Muscle of arm (tissue), 14 donors: ENCODE measurements at places on chromosomes 3 and 15. TPM values are rescaled to one million over a fixed set of nuclear protein-coding genes. Genes with fewer than 3 reads are reported as not detected.

The GOLGA8J gene
- polyA plus RNA-seq = 0.59 TPM

The LPP gene
- 18.7 TPM for polyA plus RNA-seq

The PPIB gene
- polyA plus RNA-seq = 256 TPM

The ACAN gene
- 11.5 TPM for polyA plus RNA-seq

- no peak for DNase-seq
Observed at GRCh38 chr3:14335774-14336748, 66.3 kb upstream of the SLC6A6 start.

DNA sequence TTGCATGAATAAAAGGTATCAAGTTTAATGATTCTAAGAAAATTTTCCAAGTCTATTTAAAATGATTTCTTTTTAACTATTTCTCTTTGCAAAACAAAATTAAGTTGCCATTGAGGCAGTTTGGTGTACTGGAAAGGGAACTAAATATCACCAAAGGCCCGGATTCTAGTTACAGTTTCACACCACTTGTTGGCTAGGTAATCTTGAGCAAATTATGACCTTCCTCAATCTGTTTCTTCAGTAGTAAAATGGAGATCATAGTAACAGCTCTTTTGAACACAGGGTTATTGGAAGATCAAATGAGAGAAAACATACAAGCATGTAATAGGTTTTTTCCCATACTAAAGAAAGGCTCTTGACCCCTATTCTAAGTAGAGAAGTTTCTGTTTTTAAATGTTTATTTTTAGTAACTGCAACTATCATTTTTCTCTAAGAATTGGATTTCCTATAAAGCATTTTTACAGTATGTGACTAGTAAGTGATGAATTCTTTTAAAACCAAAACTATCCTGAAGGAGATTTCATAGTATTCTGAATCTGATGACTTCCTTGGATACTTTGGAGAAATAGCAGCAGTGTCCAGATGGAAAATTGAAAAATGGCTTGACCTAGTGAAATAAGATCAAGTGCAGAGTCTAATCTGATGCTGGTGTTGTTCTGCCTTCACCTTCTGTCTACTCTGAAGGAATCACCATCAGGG is 15.7 kb downstream of the SCAANT1 start:
- DNase-seq = no peak
